ENCODE measurements at places on chromosomes 16 and 17. TPM values are rescaled to one million over a fixed set of nuclear protein-coding genes. Genes with fewer than 3 reads are reported as not detected.

Gene PSMD12
- total RNA-seq = 53.9 TPM

- DNase-seq = peak; percentile 99
These were observed 113.4 kb upstream of the FOXF1 start for GRCh38 chr16:86396901-86397311.

Gene TAOK2
- 41.3 TPM for total RNA-seq

Gene SCN4A
- not detected for total RNA-seq
